ENCODE measurements at places on chromosomes 5 and 9. TPM values are rescaled to one million over a fixed set of nuclear protein-coding genes. Genes with fewer than 3 reads are reported as not detected.

The ALDOB gene
- not detected for total RNA-seq

The CDKN2B gene
- 29.2 TPM for total RNA-seq

The SPACA9 gene
- total RNA-seq: 0.79 TPM

- DNase-seq: no peak
Observed at GRCh38 chr5:18032744-18033143, 398.5 kb downstream of the TAF11L14 start.

- peak; percentile 84 for DNase-seq
Observed at GRCh38 chr9:113620377-113621161, 157.0 kb downstream of the RGS3 start.

- no peak for DNase-seq
Observed at GRCh38 chr9:295576-295975, 80.9 kb downstream of the DOCK8 start.

DNA sequence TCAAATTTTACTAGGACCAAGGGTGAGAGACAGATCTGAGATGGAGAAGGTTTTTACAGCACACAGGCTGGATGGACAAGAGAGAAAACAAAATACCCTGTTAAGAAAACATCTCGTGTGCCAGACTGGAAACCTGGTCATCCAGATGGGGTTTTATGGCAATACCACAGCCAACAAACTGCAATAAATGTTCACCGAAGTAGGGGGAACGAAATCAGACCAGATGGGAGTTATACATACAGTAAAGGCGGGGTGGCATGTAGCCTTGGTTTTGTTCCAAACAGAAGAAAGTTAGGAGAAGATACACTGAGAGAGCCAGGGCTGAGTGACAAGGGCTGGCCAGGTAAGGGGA lies 63.3 kb downstream of the DCP2 start:
- no peak for DNase-seq

DNA sequence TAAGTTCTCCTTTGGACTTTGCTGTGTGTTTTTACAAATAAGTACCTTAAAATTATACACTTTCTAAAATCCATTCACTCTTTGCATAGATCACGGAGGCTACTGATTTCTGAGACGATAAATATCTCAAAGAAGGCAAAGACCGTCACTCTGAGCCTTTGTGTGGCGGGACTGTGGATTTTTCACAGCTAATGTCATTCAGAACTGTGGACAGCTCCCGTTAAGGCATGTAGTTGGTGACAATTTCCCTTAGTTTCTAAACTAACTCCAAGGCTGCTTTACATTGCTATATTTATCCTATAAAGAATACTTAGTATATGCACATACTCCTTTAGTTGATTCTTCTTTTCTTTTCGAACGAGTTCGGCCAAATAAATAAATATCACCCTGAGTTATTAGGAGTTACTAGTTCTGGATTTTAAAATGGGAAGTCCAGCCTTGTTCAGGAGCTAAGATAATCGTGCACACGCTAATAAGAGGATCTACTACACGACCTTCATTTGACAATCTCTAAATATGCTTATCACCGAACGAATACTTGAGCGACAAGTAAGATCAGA lies 1.8 kb downstream of the HCN1 start:
- DNase-seq: no peak
